Activated naive CD4-positive, alpha-beta T cell (primary cell): ENCODE measurements at places on chromosomes 5 and 9.

DNA sequence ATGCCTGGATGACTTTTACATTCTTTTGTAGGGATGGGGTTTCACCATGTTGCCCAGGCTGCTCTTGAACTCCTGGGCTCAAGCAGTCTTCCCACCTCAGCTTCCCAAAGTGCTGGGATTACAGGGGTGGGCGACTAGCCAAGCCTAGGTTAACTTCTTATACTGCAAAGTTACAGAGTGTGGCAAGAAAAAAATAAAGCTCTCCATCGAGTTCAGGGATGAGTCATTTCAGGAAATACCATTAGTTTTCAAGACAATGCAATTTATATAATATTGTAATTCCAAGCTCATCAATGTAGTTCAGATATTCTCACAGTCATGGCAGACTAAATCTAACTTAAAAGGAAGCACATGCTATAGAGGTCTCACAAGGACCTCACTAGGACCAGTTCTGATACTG lies 11.5 kb upstream of the ABO start:
- no peak for DNase-seq

GRCh38 chr9:37936376-37936775 lies 32.4 kb upstream of the SLC25A51 start:
- no peak for DNase-seq

- no peak for DNase-seq
Measured at GRCh38 chr5:123087173-123088030, 1.6 kb upstream of the PRDM6 start.

GRCh38 chr5:150428106-150428876 lies 15.6 kb upstream of the CD74 start:
- DNase-seq: no peak

DNA sequence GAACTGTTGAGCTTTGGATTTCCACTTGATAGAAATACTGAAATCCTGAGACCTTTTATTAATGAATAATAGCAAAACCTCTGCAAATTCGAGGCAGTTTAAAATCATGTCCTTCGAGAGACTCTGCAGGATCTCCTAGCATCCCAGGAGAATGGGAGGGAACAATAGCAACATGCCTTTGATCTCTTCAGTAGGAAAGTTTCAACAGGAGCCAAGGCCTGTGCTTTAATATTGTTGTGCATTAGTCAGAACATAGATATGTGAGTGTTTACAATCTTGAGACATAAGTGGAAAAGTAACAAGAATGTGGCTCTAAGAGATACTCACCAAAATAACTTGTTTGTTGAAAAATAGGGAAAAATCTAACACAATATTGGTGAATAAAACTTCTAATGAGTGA lies 83.3 kb upstream of the LHFPL2 start:
- DNase-seq: no peak

DNA sequence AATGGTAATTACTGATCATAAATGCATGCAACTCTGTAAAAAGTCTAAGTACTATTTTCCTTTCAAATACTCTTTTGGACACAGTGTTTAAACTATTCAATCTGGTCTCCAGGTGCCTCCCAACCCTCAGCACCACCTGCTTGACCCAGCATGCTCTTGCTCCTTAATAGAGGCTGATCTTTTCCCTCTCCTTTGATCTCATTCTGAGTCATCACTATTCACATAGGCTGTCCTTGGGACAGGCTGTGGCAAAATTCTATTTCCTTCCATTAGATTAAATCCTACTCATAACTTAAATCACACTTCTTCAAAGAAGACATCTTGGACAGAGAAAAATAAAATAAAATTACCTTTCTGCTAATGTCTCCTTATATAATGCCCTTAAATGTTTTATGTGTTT lies 199.4 kb upstream of the ST8SIA4 start:
- no peak for DNase-seq

DNA sequence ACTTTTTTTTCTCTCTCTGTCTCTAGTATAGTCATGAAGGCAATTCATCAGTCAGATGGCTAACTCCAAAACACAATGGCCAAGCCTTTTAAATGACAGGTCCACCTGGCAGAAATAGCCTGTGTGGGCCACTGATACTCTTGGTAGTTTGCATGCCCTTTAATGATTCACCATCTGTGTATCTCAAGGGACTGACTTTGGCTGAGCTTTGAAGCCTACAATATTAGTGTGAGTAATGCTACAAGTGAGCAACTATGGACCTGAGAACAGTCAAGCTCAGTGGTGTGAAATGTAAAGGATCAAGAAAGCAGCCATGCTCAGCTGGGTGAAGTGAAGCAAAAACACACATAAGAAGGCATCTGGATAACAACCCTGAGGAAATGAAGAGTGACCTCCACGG lies 506.9 kb downstream of the TLE1 start:
- no peak for DNase-seq

GRCh38 chr5:143231973-143232812 lies 171.3 kb downstream of the NR3C1 start:
- DNase-seq: no peak

- DNase-seq: no peak
Measured at GRCh38 chr9:129752900-129753729, at the start of gene PTGES. PTGES (minus strand) TSS chr9:129753042; CDS start chr9:129753012, 30 bp downstream.

- DNase-seq: no peak
Measured at GRCh38 chr5:36985387-36985786, 108.8 kb downstream of the NIPBL start.

DNA sequence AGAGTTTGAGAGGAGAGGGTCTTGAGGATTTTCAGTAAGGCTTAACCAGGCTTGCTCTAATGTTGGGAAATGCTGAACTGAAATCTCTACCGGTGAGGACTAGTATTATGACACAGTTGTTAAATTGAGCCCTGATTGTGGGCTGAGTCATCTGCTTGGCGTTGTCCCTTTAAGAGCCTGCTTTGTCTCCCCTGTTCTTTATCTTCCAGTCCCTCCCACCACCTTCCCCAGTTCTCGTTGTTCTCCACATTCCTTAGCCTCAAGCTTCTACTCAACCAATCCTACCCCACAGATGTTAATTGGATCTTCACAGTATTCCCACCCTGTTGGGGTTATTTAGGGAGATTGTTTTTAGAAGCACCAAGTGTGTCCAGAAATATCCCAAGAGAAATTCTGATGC lies 57.6 kb downstream of the ANKRD55 start:
- DNase-seq: no peak

GRCh38 chr5:148011398-148012137 lies 52.2 kb upstream of the SPINK5 start:
- DNase-seq: no peak

DNA sequence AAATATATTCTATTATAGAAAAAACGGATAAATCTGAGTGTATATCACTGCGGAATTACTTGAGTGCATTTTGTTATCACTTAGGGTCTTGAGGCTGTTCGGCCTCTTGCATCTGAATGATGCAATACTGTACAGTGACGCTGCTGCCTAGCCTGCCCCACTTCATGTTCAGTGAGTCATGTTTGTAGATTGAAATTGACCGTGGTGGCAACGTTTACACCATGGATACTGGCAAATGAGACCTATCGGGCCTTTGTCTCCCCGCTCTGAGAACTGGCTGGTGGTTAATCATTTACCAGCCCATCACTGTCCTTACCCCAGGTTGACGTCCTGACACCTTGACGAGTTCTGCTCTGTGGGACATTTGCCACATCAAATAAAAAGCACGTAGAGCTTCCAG lies 510.1 kb upstream of the ADAMTS16 start:
- no peak for DNase-seq

GRCh38 chr5:157865781-157866180 lies 6.8 kb upstream of the CLINT1 start:
- no peak for DNase-seq

- DNase-seq: no peak
Measured at GRCh38 chr5:170173647-170174046, 59.1 kb upstream of the C5orf58 start.

DNA sequence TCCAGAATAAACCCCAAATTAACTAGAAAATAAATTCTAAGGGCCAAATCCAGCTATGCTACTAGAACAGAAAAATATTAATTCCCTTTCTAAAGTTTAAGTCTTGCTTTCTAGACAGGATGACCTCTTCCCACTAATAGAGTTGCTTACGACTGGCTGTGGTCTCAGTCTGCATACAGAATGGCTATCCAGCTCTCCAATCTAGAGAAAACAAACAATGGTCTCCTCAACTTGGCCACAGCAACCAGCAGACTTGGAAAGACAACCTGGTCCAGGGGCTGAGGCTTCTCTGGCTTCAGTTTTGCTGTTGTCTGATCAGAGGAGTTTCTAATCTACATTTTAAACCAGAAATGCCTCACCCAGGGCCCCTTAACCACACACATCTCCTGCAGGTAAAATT lies 28.9 kb downstream of the RASEF start:
- DNase-seq: no peak

DNA sequence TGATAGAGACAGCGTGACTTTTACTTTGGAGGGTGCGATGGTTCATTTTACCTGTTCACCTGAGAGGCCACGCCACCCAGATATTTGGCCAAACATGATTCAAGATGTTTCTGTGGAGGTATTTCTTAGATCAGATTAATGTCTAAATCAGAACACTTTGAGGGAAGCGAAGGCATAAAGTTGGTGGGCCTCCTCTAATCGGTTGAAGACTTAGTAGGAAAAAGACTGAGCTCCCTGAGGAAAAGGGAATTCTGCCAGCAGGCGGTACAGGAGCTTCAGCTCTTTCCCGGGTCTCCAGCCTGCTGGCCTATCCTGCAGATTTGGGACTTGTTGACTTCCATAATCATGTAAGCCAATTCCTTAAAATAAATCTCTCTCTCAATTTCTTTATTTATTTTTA lies 7.0 kb upstream of the LAMC3 start:
- DNase-seq: no peak

GRCh38 chr9:16171911-16172310 lies 619.1 kb downstream of the CCDC171 start:
- DNase-seq: no peak

DNA sequence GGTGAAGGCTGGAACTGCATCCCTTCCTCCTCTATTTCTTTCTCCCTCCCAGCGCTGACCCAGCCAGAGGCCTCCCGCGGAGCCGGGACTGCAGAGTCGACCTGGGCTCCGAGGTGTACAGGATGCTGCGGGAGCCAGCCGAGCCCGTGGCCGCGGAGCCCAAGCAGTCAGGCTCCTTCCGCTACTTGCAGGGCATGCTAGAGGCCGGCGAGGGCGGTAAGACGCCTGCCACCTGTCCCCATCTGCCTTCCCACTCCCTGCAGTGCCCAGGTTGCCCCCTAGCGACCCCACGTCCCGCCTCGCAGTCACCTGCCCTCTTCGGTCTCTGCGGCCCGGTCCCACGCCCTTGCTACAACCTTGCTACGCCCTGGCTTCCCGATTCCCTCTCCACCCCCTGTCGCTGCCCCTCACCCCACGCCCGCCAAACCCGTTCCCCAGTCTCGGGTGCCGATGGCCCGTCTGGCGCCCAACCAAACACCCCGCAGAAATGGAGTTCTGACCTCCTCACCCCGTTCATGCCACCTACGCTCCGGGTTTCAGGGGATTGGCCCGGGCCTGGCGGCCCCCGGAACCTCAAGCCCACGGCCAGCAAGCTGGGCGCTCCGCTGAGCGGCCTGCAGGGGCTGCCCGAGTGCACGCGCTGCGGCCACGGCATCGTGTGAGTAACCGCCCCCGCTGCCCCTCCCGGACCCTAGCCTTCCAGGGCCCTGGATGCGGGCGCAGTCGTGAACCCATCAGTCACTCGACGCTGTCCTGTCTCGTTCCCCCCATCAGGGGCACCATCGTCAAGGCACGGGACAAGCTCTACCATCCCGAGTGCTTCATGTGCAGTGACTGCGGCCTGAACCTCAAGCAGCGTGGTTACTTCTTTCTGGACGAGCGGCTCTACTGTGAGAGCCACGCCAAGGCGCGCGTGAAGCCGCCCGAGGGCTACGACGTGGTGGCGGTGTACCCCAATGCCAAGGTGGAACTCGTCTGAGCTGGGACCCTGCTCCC lies 14.1 kb downstream of the PDLIM4 start:
- DNase-seq: no peak

GRCh38 chr9:120514405-120514804 lies 65.6 kb downstream of the CDK5RAP2 start:
- no peak for DNase-seq

GRCh38 chr5:28734396-28734795 lies 1696.0 kb upstream of the CDH9 start:
- no peak for DNase-seq

DNA sequence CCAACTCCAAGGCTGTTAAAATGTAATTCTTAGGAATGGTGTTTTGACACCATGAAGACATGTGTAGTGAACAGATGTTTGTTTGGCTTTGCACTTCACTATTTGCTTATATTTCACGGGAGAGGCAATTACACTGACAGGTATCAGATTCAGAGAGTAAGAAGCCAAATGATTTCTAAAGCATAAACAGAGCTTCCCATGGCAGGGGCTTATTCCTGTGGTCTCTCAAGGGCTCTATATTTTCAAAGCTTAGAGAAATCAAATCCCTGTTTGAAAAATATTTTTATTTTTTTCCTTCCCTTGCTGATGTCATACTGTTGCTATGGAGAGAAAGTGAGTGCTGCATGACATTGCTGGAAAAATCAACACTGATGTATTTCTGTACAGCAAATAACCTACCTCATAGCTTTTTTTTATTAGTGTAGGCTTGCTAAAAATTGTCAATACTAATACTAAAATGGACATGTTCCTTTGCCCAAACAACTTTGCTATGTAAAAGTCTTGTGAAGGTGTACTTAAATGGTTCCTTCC lies 161.4 kb downstream of the GIN1 start:
- DNase-seq: no peak

DNA sequence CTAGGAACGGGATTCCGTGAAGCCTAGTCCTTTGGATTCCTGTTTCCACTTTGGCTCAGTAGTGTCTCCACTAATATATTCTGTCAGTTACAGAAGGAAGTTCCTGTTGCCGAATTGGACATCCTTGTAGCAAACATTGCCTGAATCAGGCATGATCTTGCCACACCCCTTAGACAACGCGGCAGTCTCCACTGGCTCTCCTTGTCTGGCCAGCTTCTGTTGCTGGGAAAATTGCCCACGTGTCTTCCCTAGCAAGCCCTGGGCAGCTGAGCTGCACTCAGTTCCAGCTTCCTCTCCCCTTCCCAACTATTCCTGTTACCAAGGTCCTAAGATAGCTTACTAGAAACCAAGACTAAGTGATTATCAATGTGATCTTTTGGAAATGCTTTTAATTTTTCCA lies 316.6 kb upstream of the RIOK2 start:
- no peak for DNase-seq

DNA sequence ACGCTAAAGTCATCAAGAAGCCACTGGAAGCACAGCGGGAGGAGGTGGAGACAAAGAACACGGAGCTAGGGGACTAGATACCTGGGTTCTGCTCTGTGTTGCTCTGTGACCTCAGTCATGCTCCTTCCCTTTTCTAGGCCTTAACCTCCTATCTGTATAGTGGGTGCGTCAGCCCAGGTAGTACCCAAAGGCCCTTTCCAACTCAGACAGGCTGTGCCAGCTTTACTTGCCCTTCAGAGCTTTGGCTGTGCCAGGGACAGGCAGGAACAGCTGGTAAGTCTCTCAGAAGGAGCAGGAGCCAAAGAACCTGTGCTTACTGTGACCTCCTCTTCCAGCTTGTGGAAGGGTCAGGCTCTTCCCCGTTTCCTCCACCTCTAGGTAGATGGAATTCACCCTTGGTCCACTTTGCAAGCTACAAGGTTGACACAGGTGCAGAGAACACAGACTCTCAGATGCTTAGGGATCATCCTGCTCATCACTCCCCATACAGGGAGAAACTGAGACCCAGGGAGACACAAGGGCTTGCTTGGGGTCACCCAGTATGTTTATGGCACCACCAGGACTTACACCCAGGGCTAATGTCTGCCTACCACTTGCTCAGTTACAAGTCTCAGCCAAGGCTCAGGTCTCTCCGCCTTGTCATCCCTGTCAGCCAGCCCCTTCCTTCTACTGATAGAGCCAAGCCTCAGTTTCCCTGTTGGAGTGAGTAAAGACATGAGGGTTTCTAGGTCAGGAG lies 1.7 kb downstream of the CCDC69 start:
- no peak for DNase-seq

- DNase-seq: no peak
Measured at GRCh38 chr5:132263548-132264261, 6.2 kb downstream of the PDLIM4 start.
